ENCODE measurements at places on chromosomes 4 and X.

GRCh38 chrX:79133904-79134303 lies 10.6 kb upstream of the GPR174 start:
- no peak for DNase-seq

- no peak for DNase-seq
Observed at GRCh38 chr4:101156619-101157310, 190.6 kb downstream of the PPP3CA start.

DNA sequence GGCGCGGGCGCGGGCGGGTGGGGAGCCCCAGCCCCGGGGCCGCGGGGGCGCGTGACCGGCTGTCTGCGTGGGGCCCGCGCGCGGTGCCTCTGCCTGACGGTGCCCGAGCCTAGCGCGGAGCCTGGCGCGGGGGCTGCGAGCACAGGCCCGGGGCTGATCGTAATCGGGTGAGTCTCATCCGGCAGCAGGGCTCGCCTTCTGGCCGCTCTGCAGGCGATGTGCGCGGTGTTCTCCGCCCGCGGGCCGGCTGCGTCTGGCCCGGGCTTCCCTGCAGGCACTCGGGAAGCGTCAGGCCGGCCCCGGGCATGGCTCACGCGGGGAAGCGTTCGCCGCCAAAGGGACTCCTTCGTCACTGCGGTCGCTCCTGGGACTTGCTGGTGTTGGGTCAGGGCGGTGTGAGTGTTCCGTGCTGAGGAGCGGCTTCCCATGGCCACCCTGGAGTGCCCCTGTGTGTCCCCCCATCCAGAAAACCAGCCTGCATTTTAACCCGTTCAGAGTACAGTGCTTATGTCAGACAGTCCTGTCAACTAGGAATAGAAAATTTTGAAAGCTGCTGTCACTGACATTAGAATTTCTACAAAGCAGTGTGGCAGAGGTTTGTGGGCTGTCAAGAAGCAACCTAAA lies 40.6 kb downstream of the FAM149A start:
- DNase-seq = no peak

DNA sequence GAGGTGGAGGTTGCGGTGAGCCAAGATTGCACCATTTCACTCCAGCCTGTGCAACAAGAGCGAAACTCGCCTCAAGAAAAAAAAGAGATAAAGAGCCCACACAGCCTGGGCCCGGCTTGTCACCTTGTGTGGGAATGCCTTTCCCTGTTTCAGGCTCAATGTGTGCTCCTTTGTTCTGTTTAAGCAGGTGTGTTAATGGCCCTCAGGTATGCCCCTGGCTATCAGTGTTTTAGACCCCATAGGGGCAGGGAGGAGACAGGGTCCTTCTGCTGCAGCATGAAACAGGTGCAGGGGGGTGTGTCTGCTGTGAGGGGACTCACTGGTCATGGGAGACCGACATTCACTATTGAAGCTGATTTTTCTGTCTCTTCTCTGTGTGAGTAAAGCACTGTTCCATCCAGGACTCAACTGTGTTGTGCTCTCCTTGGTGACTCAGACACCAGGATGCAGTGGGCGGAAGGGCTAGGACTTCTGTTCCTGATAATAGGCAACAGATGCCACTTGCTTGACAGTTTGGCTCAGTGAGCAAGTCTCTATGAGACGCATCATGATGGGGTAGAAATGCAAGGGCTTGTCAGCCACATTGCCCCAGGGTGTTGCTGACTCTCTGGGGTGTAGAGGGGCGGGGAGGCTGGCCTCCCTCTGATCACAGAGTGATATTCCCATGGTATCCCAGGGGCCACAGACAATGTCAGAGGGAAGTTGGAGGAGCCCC lies 15.6 kb upstream of the LAP3 start:
- no peak for DNase-seq

DNA sequence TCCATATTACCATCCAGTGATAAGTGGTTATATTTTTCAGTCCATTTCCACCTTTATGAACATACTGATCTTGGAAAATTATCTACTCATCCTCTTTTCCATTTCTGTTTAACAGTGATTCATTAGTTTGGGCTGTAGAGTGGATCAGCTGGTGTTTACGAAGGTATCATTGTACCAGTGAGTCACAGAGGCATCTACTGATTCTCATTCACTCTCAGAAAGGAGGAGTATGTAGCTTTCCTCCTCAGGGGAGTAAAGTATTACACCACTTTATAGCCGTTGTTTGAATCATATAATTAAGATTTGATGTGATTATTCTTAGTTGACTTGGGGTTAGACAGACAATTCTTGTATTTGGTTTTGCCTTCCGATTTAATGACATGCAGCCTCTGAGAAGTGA lies 74.7 kb downstream of the GALNT7 start:
- no peak for DNase-seq

- DNase-seq = no peak
Observed at GRCh38 chr4:57098941-57099340, 11.2 kb downstream of the IGFBP7 start.

GRCh38 chr4:85905761-85906160 lies 430.8 kb downstream of the ARHGAP24 start:
- no peak for DNase-seq

Data from SHP77 treated with DMSO at 0.1 percent for 48 hours (cell line).